HFFc6 (cell line): ENCODE measurements at places on chromosomes 4 and X.

GRCh38 chr4:174244441-174244840, 39.0 kb downstream of the FBXO8 start:
- DNase-seq: peak; percentile 34
- H3K36me3 ChIP-seq: no peaks in the 10 kb centered on the region
- H3K27ac ChIP-seq: no peak overlapping the region
- H3K4me3 ChIP-seq: no peak overlapping the region

GRCh38 chr4:69025999-69026387, 70.3 kb upstream of the UGT2B7 start:
- H3K27me3 ChIP-seq: peaks cover 2% of the 10 kb centered on the region
- H3K36me3 ChIP-seq: no peaks in the 10 kb centered on the region
- H3K4me3 ChIP-seq: no peak overlapping the region
- no peak for DNase-seq
- no peak overlapping the region for H3K27ac ChIP-seq
- H3K4me1 ChIP-seq: no peaks in the 10 kb centered on the region

- no peaks in the 10 kb centered on the region for H3K36me3 ChIP-seq
- no peak for DNase-seq
- no peak overlapping the region for H3K4me3 ChIP-seq
- H3K4me1 ChIP-seq: no peaks in the 10 kb centered on the region
Observed at GRCh38 chr4:6441758-6442157, 30.7 kb downstream of the PPP2R2C start.

DNA sequence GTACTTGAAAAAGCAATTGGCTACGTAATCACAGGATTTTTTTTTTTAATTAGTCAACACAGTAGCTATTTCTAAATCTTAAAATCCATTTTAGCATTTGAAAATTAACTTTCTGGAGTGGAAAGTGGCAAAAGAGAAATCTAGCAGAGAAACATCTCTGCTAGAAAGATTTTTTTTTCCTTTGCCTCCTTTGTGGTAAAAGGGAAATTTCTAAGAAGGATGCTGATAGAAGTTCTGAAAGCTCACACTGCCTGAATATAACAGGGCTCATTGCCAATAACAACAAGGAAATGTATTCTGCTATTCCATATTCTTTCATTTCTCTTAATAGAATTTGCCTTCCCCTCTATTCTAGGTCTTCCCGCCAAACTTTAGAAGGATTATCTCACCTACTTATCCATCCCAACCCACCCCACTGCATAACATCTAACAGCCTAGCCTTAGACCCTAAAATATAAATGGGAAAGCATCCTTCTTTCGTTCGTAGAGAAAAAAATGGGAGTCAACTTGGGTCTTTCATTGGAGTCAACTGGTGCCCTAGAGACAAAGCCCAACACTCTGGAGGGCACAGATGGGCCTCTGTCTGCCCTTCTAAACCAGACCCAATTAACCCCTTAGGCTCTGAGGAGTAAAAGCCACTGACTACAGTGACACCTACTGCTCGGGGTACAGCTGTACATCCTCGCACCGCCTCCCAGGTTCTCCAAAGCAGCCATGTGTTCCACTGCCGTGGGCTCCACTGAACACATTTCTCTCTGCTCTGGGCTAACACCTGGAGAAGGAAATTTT, 103.9 kb downstream of the MAML3 start:
- H3K27ac ChIP-seq: no peak overlapping the region; the same call in 1 of the 2 replicates
- H3K4me1 ChIP-seq: peaks cover 39% of the 10 kb centered on the region
- H3K4me3 ChIP-seq: peak overlapping the region; percentile 90

DNA sequence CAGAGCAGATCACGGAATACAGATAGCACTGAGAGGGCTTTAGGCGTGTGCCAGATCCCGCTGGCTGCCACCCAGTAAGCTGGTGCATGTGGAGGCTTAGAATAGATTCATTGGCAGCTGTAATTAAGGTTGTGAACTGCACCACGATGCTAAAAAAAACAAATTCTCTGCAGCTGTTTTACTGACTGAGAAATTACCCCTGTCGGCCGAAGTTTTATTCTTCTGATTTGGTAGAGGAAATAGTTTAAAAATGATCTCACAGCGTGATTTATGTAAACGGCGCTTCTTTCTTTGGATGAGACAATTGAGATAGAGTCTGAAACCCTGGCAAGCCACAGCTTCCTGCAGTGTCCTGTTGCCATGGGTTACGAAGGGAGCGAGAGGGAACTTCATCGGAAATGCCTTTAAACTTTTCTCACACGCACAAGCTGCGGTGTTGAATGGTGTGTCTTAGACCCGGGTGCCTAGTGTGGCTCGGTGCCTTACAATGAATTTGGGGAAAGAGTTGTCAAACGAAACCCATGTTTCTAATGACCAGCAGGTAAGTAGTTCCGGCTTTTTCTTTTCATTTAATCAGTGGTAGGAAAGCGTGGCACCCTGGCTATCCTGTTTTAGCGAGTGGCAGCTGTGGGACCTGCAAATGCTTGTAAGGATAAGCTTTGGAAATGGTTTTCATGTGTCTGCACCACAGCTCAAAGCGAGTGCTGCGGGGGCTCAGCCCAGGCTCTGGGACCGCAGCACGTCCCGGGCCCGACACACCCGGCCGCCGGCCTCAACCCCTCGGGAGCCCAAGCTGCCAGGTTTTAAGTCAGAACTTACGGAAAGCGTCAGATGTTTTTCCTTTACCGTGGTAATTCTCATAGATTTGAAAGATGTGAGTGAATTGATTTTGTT, 71.7 kb upstream of the HGFAC start:
- H3K4me3 ChIP-seq: peak overlapping the region; percentile 84
- peak overlapping the region; percentile 95 for H3K27ac ChIP-seq
- peaks cover 4% of the 10 kb centered on the region; the same call in 1 of the 2 replicates for H3K36me3 ChIP-seq
- peaks cover 34% of the 10 kb centered on the region for H3K4me1 ChIP-seq
- peak; percentile 95 for DNase-seq

DNA sequence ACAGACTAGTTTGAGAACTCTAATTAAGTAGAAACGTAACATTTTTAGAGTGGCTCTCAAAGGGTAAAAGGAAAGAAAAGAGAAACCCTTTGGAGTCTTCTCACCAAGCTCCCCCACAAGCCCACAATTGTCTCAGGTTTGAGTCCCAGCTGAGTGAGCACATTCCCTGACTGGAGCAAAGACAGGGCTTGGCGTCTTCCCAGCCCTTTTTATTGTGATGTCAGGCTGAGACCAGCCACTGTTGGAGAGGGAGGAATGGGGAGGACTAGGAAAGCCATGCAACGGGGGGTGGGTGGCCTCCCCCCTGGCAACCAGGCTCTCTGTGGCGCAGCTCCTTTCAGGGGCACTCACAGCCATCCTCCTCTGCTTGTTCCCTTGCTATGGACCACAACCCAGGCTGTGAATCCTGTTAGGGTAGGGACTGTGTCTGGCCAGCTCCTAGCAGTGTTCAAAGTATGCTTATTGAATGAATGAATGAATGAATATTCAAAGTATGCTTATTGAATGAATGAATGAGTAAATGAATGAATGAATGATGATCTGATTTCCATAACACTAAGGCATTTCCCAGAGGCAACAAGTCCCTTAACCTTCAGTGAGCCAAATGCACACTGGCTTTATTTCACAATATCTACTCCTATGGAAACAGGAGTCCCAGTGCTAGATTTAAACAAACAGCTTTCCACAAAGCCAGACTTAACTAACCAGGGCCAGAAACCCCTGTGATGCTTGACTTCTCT, 413.3 kb downstream of the MID1IP1 start:
- H3K4me3 ChIP-seq: no peak overlapping the region
- DNase-seq: no peak
- H3K27ac ChIP-seq: no peak overlapping the region
- H3K27me3 ChIP-seq: peaks cover 3% of the 10 kb centered on the region; the same call in 1 of the 2 replicates
- no peaks in the 10 kb centered on the region for H3K36me3 ChIP-seq

DNA sequence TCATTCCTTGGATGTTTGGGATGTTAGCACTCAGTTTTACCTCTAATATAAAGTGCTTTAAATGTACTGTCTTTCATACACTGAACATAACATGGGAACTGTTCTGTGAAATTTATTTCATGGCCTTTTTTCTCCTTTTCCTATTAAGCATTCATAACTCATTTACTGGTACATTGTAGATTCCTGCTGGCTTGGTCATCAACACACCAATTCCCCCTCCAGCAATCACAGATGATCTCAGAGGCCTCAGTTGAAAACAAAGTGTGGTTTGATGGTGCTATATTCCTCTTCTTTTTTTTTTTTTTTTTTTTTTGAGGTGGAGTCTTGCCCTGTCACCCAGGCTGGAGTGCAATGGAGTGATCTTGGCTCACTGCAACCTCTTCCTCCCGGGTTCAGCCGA, 61.9 kb upstream of the FAM47B start:
- H3K4me3 ChIP-seq: no peak overlapping the region
- no peaks in the 10 kb centered on the region for H3K36me3 ChIP-seq
- H3K4me1 ChIP-seq: peaks cover 69% of the 10 kb centered on the region
- peak overlapping the region; percentile 62 for H3K27ac ChIP-seq
- peak; percentile 63 for DNase-seq

GRCh38 chrX:138492371-138492770, 219.1 kb downstream of the FGF13 start:
- H3K4me1 ChIP-seq: no peaks in the 10 kb centered on the region
- no peak for DNase-seq
- H3K36me3 ChIP-seq: no peaks in the 10 kb centered on the region
- H3K27ac ChIP-seq: no peak overlapping the region
- H3K4me3 ChIP-seq: no peak overlapping the region

DNA sequence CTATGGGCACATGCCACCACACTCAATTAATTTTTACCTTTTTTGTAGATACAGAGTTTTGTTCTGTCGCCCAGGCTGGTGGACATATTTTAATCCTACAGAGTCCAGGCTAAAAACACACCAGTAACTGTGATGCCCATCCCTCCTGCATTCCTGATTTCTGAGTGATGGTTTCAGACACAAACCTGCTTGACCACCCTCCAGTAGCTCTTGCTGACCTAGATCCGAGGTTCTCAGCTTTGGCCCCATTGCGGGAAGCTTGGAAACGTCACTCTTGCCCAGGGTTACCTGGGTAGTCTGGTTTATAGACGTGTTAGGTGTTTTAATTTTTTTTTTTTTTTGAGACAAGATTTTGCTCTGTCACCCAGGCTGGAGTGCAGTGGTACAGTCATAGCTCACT, 7.5 kb downstream of the CD99 start:
- H3K27ac ChIP-seq: peak overlapping the region; percentile 97
- no peak overlapping the region for H3K4me3 ChIP-seq
- peaks cover 6% of the 10 kb centered on the region for H3K27me3 ChIP-seq

DNA sequence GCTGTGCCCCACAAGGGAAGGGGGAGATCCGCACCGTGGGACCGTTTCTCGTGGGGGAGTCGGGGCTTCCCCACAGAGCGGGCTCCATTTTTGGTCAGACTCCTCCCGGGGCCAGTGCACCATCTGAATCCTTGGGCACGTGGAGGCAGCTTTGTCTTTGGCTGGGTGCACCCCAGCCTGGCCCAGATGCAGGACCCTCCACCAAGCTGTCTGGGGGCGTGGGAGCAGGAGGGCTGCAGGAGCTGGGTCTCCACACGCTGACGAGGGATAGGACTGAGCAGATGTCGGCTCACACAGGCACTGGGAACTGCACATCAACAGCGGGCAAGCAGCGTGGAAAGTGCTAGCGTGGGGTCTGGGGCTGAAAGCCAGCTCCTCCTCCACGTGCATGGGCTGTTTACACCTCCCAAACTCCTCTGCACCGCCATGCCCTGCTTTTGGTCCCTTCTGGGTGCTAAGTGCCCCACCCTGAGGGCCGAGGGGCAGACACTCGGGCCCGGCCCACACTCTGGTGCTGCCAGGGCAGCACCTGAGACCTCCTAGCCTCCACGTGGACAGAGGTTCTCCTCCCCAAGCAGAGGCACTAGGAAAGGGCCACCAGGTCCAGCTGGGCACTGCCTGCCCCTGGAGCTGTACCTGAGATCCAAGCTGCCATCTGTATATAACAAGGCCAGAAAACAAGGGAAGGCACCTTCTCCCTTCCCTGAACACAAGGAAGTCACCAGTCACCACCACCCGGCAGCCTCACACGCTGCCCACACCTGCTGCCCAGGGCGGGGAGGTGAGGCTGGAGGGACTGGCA, 13.8 kb downstream of the DGKQ start:
- H3K27ac ChIP-seq: no peak overlapping the region
- no peak overlapping the region for H3K4me3 ChIP-seq
- no peak for DNase-seq
- H3K4me1 ChIP-seq: no peaks in the 10 kb centered on the region

GRCh38 chr4:118352843-118353533, at the start of gene PRSS12:
Gene PRSS12 (minus strand): TSS chr4:118353003. CDS start chr4:118352720, 283 bp downstream.
- peak within 1 kb of the TSS; percentile 95 for H3K27ac ChIP-seq
- peak; percentile 74 for DNase-seq
- peaks cover 58% of the 10 kb centered on the region for H3K4me1 ChIP-seq
- H3K36me3 ChIP-seq: peaks cover 20% of the 10 kb centered on the region
- 0 out of 2 replicates have a peak, but pooled peaks cover 2% of the 10 kb centered on the region for H3K27me3 ChIP-seq

DNA sequence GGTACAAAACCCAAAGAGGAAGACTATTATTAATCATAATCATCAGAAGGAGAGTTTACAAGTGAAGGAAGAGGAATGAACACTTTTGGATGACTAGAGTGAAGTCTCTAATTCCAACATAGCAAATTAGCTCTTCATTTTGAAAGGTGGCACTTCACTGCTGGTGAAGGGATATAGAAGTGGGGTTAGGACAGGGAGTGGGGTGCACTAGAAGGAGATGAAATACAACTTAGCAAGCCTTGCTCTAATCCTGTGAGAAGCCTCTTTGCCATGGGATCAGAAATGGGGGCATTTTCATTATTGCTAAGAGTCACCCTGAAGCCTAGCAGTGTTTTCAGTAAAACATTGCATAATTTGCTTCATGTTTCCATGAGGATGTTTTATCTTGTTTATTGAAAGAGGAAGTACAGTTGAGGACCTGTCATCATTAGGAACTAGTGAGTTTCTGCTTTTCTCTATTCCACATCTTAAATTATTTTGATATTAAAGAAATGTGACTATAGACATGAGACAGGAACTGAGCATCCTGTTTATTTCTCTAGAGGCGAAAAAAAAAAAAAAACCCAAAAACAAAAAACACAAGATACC, 9.3 kb upstream of the GRPR start:
- no peaks in the 10 kb centered on the region; the same call in 1 of the 2 replicates for H3K36me3 ChIP-seq
- peak overlapping the region; percentile 47; the same call in 1 of the 2 replicates for H3K4me3 ChIP-seq
- H3K4me1 ChIP-seq: peaks cover 11% of the 10 kb centered on the region
- no peak for DNase-seq

DNA sequence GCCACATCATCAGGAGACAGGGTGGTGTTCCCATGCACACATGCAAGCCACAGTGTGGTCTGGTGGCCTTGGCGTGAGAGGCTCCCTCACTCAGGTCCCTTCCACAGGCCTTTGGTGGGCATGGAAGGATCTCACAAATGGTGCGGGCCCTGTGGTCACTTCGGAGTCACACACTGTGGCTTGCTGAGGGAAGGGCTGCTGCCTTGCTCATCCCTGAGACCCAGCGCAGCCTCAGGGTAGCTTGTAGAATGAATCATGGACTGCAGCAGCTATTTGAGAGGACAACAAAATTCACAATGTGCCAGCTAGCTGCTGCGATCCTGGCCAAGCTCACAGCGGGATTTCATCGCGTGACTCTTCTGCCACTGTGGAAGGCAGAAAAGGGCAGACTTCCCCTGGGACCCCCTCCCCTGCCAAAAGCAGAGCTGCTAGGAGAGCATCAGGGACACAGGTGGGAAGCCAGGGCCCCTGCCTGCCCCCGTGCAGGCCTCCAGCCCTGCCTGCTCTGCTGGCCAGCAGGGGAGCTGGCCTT, 106.4 kb downstream of the ABLIM2 start:
- DNase-seq: no peak
- no peaks in the 10 kb centered on the region for H3K4me1 ChIP-seq
- H3K27ac ChIP-seq: no peak overlapping the region
- H3K27me3 ChIP-seq: peaks cover 31% of the 10 kb centered on the region
